ENCODE measurements at places on chromosomes 2 and 18.

GRCh38 chr2:200385063-200385635, 78.7 kb downstream of the SPATS2L start:
- no peak for DNase-seq

DNA sequence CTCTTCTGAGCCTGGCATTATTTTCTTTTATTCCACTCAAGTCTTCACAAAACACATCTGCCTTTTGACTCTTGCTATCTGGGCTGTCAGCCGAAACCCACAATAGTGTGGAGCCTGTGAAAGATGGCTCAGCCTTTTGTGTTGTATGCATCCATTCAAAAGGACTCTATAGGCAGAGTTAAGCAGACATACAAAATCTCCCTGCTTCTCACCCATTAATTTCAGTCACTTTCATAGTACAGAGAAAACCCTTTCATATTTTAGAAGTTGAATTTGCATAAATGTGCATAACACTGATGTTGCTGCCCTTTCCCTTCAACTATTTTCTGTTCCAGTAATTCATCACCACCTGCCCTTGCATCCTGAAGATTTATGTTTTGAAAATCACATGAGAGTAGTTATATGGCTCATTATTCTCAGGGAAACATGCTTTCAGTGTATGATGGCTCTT, 154.6 kb downstream of the EVA1A start:
- DNase-seq, result no peak

DNA sequence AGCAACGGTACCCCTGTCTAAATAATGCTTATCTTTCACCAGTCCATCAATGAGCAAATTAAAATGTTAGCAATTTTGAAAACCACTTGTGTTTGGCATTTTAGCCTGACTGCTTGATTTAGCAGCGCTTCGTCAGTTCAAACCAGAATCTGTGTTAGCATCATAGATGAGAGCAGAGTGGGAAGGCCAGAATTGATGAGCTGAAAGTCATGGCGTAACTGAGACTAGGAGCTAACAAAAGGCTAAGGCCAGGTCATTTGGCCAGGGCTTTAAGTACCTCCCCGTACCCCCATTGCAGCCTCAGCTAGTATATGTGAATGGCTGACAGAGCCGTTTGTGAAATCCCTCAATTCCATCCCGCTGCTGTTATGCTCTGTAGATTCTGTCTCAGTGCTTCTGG, 16.0 kb downstream of the APCDD1 start:
- DNase-seq, result no peak

- no peak for DNase-seq
Measured at GRCh38 chr18:73758446-73758845, 389.2 kb downstream of the FBXO15 start.

GRCh38 chr2:39114771-39115170, 6.1 kb downstream of the SOS1 start:
- no peak for DNase-seq

- DNase-seq, result no peak
Measured at GRCh38 chr18:77597726-77598125, 348.1 kb downstream of the GALR1 start.

DNA sequence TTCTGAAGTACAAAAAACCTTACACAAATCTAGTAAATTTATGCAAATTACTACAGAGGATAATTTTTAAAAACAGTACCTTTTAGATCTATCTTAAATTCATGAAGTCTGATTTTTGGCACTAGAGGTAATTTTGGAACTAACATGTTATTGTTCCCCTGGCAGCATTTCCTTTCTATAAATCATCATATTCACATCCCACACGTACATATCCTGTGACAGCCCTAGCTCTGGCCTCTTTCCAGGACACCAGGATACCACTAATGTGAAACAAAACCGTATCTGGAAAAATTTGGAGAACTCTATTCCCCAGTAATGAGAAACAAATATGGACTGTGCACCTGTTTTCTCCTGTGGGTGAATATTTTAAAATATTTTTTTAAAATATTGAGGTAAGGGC, 14.0 kb upstream of the BIRC6 start:
- DNase-seq, result no peak

DNA sequence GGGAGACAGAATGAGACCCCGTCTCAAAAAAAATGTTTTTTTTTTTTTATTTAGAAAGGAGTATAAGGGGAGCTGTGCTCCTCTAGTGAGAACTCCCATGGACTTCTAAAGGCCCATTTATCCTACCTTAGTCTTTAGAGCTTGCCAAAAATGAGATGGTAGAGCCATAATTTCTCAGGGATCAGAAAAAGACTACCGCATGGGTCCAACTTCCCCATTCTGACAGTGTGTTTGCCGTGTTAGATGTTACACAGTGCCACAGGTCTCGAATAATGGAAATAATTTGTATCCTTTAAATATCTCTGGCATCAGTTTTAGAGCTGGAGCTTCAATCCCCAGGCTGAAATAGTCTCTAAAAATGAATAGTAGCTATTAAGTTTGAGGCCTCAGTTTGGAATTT, 6.0 kb upstream of the SLC39A10 start:
- DNase-seq, result no peak

DNA sequence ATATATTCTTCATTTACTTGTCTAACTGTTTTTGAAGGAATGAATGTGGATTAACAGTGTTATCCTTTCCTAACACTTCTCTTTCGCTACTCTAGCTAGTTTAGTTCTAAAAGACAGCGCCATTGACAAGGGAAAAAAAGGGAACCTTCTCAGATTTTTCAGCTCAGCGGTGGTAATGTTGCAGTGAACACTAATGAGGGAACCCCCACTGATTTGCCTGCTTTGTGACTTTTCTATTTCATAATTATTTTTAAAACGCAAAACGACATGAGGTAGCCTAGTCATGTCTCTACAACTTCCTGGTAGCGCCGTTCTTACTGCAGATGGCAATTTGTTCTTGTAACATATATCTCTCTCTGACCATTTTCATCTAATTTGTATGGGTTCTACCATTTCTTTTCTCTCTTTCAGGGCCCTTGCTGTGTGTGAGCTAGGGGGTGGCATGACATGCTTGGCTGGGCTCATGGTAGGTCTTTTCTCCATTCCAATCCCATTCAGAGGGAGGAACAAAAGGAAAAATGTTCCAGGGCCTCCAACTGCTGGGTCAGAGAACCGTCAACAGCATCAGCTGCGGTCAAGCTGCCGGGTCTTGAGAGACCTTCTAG, 235.5 kb upstream of the SIX3 start:
- DNase-seq, result no peak

DNA sequence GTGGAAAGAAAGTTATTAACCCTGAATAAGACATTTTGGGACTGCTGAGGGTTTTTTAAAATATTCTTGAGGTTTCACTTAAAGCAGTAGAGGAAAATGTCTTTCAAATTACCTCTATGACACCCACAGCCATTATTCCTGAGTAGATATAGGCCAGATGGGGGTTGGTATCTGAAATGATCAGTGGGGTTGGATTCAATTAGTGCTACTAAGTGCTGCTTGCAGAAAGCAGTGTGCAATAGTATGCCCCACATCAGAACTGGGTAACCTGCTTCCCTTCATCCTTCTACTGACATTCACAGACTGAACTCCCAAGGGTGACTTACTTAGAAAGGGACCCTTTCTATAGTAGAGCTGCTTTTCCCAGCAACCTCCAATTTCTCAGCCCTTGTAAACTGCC, 7.3 kb upstream of the ETAA1 start:
- DNase-seq, result no peak

DNA sequence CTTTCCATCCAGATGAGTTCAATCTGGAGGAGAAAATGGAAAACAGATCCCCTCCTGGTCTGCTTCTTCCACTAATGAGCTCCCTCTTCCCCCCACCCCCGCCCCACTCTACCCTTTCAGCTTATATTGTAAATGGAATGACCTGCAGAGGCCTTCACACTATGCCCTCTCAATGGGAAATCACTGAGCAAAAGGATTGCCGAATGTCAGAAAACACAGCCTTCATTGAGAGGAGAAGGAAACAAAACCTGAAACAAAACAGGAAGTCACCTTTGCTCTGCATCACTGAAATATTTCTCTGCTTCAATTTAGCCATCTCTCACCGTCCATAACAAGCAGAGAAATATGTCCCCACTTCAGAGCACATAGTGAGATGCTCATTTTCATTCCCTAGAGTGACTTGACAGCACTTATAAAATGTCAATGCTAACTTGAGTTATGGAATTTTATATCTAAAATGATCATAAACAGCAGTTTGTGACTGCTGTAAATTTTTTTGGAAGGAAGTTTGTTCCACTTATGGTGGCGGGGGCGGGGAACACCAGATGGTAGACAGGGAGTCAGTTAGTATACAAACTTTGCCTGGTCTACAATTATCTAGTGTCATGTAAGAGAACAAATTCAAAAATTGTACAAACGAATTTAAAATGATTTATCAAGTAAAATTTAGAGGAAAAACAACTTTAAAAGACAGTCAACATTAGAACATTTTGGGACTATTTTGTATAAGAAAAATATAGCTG, 1.8 kb upstream of the FRZB start:
- no peak for DNase-seq

GRCh38 chr18:551404-552061, 28.6 kb upstream of the CETN1 start:
- no peak for DNase-seq

DNA sequence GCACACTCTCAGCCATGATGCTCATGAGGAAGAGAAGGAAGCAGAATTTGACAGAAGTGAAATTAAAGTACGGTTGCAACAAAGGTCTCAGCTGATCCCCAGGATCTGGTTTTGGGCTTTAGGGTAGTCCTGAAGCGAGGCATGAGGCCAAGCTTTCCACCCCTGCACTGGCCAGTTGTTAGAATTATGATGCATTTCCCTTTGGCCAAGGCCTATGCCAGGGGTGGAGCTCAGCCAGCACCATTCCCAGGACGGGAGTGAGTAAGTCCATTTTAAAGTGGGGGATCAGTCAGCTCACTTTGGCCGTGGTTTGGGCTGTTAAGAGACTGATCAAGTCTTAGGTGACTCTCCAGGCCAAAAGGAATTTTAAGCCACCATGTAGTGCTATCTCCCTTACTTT, 314.5 kb upstream of the MMADHC start:
- DNase-seq, result no peak

DNA sequence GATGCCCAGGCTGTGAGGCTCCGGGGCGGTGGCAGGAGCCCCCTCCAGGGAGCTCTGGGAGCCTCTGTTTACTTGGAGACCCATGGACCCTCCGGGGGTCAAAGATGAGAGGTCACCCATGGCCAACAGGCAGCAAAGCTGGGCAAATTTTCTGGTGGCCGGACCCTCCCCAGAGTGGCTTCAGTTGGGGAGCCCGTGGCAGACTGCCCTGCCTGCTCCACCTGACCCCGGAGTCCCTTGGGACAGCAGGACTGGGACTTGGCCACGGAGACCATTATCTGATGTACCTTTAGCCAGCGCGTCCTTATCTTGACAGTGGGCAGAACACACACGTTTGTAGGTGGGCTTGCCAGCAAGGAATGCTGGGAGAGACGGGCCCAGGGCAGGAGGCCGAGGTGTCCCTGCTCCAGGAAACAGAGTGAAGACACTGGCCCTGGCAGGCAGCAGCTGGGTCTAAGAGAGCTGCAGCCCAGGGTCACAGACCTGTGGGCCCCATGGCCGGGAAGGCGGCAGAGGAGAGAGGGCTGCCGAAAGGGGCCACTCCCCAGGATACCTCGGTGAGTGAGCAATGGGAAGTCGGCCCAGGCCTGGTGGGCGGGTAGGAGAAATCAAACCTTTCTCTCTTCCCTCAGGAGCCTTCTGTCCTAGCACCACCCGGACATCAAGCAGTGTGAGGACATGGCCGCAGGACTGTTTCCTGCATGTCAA, at the start of the genes ABCG5 and ABCG8:
ABCG5 (minus strand) TSS at position 280 of the 708 bp plus-strand sequence; CDS start at position 120, 160 bp downstream.
ABCG8 (plus strand) TSS at position 412 of the 708 bp plus-strand sequence; CDS start at position 495, 83 bp downstream.
- DNase-seq, result no peak

DNA sequence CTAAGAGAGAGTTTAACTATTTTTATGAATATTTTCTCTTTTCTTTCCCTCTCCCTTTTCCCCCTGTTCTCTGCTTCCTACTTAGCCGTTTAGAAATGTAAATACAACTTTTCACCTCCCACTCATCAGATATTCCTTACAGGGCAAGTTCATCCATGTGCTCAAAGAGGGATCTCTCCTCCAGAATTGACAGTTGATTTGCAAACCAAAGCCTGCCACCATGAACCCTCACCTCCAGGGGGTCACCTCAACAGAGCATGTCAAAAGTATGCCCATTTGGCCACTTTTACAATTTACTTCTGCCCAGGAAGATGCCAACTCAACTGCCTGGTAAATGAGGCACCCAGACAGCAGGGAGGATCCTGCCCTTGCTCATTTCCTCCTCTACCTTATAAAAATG, 149.2 kb upstream of the GYPC start:
- no peak for DNase-seq

DNA sequence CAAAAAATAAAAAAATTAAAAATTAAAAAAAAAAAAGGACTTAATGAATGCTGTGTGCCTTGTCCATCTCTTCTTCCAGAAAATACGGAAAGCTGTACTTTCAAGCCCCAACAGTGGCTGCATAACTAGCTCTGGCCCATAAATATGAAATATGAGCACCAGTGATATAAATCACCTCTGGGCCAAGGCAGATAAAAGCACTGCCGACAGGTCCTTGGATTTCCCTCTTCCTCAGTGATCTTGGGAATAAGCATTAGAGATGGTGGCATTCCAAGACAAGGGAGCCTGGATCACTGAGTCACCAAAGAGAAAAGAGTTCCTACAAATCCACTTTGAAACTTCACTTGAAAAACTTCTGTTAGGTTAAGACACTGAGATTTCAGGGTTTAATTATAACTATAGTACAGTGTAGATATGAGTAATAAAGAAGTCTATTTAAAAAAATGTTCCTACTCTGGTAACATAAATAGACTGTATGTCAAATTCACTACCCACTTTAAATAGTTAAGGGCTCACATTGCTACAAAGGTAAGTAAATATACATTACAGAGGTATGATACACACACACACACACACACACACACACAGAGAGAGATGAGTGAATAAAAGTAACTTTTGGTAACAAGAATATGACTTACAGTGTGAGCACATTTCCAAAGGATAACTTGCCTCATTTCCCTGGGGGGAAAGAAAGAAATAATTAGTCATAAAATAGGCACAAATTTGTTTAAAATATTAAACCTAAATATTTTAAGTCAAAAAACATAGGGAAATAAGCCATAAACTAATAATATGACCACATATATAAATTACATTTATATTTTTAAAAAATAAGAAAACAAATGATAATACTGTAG, 35.6 kb downstream of the PPP3R1 start:
- DNase-seq, result no peak

DNA sequence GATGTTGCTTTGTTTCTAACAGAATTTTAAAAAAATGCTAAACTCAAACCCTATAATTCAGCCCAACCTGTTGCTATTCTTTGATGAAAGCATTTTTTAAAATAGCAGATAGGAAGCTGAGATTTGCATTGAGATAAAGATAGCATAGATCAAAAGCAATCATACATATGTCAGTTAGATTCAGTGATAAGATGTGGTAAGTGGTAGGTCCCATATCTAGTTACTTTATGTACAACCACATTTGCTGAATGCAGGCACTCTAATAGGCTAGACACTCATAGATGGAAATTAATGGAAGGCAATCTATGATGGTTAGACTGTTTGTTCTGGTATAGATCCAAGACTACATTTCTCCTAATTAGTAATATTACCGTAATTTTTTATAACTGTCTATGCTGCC, 27.2 kb upstream of the C1D start:
- DNase-seq, result no peak

- no peak for DNase-seq
Measured at GRCh38 chr2:55751966-55752365, 58.3 kb upstream of the PNPT1 start.

- DNase-seq, result no peak
Measured at GRCh38 chr2:30223413-30223874, 7.9 kb upstream of the LBH start.

- DNase-seq, result no peak
Measured at GRCh38 chr2:10732924-10733565, 11.6 kb downstream of the ATP6V1C2 start.

- DNase-seq, result no peak
Measured at GRCh38 chr2:85308896-85309555, 18.8 kb downstream of the TGOLN2 start.

Measured in GM12864 (cell line).